Osteocyte (in vitro differentiated cells): ENCODE measurements at places on chromosomes 4 and X.

DNA sequence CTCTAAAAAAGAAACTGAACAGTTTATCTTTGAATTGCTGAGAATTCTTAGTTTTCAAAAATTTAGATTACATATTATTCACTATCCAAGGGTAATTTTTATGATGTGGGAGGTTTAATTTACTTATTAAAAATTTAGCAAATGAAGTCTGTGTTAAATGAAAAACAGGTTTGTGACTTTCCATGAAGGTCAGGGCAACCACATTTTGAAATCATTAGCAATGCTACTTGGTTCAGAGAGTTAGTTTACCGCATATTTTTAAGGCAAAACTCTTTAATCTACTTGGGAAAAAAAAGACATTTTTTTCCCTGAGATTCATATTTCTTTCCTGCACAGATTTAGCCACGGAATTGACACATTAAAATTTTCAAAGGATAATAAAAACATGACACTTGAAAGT, 37.3 kb upstream of the PRSS12 start:
- no peak for DNase-seq

GRCh38 chr4:173626277-173626676, 96.2 kb upstream of the HAND2 start:
- DNase-seq, result no peak

DNA sequence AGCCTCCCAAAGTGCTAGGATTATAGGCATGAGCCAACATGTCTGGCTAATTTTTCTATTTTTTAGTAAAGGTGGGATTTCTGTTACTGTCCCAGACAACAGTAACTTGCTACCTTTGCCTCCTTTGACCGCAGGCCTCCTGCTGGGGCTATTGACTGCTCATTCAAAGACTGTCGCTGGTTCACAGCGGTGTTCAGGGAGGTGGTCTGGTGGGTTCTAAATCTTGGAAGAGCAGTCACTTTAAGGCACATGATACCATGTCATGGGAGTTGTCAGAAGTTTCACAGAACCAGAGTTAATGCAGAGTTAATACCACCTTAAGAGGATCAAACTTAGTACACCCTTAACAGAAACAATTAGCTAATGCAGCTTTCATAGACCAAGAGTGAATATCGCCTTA, 3.8 kb downstream of the ASMT start:
- DNase-seq, result no peak

- no peak for DNase-seq
Observed at GRCh38 chr4:26325191-26325590, 4.4 kb downstream of the RBPJ start.

GRCh38 chr4:4781936-4782707, 77.3 kb upstream of the MSX1 start:
- no peak for DNase-seq

DNA sequence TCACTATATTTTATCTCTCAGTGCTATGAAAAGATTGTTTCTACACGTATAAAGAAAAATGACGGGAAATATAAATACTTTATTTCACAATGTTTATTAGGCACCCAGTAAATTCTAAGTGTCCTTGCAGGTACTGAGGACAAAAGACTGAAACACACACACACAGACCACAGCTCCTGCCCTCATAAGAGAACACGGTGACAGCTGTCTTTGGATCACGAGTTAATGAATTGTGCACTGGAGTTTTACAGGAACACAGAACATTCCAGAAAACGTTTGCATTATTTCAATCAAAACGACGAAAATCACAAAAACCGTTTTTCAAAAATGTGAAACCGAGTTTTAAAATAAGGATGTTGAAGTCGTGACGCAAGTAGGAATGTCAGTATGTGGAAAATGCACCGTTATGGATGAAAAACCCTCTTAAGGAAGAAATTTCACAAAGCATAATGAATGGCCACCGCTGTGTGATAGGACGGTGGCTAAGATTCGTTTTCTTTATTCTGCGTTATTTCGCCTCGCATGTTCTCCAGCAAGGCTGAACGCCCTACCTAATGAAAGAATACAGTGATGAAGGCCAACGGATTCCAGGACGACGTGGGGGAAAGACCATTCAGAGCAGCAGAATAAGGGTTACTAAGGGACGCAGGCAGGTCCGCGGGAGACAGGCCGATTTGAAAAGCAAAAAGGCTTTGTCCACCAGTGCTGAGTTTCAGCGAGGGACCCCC, 24.2 kb downstream of the FAM156A start:
- no peak for DNase-seq

- DNase-seq, result no peak
Observed at GRCh38 chr4:63904201-63904600, 505.0 kb downstream of the TECRL start.

DNA sequence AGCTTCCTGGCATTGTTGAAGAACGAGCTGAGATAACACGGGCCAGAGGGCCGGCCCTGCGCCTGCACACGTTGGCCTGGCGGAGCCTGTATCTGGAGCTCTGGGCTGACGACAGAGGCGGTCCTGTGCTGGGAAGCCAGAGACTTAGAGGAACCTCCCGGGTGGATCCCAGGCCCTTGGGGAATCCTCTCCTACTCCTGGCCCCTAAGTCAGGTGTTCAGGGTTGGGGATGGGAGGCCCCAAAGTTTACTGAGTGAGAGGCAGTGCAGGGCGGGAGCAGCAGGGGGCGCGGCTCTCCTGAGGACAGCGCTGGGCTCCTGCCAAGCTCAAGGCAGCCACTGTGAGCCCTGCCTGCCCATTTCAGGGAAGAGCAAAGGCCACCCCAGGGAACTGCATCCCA, 2.5 kb upstream of the HTRA3 start:
- DNase-seq, result no peak

- no peak for DNase-seq
Observed at GRCh38 chr4:43835869-43836268, 612.7 kb downstream of the KCTD8 start.
